ENCODE measurements at places on chromosomes 11 and 22. TPM values are rescaled to one million over a fixed set of nuclear protein-coding genes. Genes with fewer than 3 reads are reported as not detected.
A peak's percentile ranks its signal among the peaks of the same experiment; 100 is the strongest.

GRCh38 chr11:33731723-33732531, 4.3 kb downstream of the CD59 start:
- DNase-seq: no peak

The LRRC55 gene
- polyA plus RNA-seq: 0.07 TPM

- no peak for DNase-seq
Measured at GRCh38 chr22:50670914-50671538, 1.6 kb upstream of the SHANK3 start.

DNA sequence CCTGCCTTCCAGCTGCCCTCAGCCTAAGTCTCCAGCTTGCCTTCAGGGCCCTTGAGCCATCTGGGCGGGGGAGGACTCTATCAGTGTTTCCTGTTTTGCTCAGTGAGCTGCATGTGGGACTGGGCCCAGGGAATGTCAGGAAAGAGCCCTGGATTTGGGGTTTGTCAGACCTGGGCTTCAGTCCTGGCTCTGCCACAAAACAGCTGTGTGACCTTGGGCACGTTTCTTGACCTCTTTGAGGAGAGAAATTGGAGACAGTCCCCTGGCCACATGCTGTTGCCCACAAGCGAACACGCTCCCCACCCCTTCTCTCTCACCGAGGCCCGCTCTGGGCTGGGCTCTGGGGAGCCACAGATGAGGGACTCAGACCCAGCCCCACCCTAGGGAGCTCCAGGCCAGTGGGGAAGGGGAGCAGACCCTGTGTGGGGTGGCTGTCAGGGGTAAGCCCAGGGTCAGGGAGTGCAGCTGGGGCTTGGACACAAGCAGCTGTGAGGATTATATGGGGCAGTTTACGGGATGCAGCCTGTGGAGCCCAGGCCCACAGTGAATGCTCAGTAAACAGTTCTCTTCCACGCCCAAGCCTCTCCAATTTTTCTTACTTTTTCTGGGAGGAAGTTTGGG, 12.3 kb downstream of the MYO7A start:
- peak; percentile 85 for DNase-seq

GRCh38 chr11:6393989-6394670, 3.9 kb downstream of the SMPD1 start:
- no peak for DNase-seq

Data from psoas muscle (tissue), 8 donors.